ENCODE measurements at places on chromosomes 13 and 19. TPM values are rescaled to one million over a fixed set of nuclear protein-coding genes. Genes with fewer than 3 reads are reported as not detected.

The TMC4 gene
- polyA plus RNA-seq, result 3.1 TPM

The LILRB3 gene
- polyA plus RNA-seq, result 2.4 TPM

The SLAIN1 gene
- 3.9 TPM for polyA plus RNA-seq

GRCh38 chr13:85930108-85930507 is 130.9 kb upstream of the SLITRK6 start:
- no peak for DNase-seq

DNA sequence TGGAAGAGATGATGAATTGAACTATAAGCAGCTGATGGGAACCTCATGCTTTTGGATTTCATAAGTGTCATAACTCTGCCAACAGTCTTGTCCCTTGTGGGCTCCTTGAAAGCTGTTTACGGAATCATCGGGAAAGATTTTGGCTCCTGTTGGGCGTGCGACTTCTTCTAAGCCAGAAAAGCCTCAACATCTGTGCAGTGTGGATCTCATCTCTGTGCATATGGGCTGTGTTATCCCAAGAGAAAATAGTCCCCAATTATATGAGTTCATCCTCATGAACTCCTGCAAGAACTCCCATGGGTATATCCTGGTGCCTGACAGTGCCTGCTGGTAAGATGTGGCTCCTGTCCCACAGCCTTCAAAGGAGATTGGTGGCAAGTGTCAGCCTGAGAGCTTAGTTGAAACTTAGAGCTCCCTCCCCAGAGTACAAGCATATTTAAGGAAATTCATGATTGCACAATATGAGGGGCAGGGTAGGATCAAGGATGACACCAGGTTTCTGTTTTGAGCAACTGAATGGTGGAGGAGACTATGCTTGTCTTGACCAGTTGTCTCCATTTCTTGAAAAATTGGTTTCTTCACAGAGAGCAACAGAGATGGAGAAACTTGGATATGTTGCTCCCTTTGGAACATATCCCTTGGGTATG is 243.5 kb downstream of the ITGBL1 start:
- no peak for DNase-seq

DNA sequence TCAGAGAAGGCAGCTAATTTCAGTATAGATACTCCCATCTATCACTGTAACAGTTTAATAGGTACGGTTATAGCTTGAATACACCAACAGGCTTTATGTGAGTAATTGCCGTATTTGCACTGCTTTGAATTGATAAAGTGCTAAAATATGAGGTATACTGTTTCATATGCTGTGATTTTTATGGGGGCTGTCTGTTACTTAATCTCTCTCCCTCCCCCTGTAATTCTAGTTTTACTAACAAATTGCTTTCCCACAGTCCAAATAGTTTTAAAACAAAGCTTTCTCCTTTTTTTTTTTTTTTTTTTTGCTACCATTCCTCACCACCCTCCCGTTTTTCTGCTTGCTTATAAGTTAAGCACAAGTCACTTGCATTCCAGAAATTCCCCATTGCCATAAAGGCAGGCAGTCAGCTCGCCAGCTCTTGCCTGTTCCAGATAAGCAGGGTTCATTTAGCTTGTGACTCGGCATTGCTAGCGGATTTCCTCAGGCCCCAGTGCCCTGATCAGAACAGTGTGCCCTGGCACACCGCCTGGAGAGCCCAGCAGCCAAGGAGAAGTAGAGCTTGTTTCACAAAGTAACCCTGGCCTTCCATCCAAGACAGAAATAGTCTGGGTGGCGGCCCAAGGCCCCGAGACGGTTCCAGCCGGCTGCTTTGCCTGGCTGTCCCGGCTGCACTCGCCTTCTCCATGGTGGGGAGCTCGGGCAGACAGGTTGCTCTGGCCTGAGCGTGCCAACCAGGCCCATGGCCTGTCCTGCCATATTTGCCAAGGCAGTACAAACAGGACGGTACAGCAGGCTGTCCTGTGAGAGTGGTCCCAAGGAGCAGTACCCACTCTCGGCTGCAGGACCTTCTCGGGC is 43.5 kb upstream of the NPAS1 start:
- DNase-seq, result peak; percentile 86
